ENCODE measurements at places on chromosomes 3 and 15.

DNA sequence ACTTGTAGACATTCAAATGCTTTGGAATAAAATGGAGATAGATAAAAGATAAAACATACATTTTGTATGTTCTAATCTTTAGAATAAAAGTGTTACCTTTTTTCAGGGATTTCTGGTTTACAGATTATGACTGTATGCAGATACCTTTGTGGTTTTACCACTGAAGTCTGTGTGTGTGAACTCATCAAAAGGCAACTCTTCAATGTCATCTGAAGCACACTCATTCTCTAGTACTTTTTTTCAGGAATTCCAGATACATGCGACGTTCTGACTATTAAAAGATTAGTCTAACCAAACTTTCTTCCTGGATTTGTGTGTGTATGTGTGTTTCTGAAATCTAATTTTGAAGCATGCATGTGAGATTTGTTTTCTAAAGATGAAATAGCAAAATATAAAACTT is 188.6 kb downstream of the NLGN1 start:
- no peak for DNase-seq

- DNase-seq: no peak
These were observed 362.5 kb upstream of the ZNF717 start for GRCh38 chr3:76147846-76148245.

DNA sequence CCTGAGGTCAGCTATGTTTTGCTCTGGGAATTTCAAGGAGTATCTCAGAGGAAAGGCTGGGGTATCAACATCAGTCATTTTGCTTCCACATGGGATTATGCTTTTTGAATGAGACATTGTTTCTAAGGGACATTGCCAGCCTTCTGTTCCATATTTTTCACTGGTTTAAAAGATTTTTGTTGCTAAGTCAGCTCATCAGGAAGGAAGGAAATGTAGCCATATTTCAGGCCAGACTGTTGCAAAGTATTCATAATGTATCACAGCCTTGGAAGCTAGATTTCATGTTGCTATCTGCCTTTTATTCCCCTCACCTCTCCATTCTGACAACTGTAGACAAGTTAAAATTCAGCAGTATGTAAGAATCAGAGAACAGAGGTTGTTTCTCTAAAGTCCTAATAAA is 61.0 kb upstream of the CHRM5 start:
- no peak for DNase-seq

DNA sequence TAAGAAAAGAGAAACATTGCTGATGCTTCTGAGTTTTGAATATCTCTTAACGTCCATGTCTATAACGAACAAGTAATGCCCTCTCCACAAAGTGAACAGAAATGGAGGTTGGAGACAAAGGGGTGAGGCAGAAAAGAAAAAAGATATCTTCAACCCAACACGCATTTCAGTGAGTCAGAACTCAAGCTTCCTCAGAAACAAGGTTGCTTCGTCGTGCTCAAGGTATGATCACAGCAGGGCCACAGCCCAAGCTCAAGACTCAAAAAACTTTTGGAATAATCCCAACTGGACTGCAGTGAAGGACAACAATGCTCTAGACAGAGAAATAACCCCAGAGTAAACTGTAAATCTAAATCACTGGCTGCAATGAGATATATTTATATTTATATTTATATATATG is 18.9 kb downstream of the WNT5A start:
- no peak for DNase-seq

GRCh38 chr3:100260081-100260684 is 609 bp upstream of the TBC1D23 start:
- DNase-seq: no peak

- no peak for DNase-seq
These were observed 65.4 kb upstream of the THSD4 start for GRCh38 chr15:71049706-71050422.

GRCh38 chr3:15498431-15499214 is 22.9 kb downstream of the COLQ start:
- no peak for DNase-seq

- no peak for DNase-seq
These were observed 13.2 kb upstream of the CLRN1 start for GRCh38 chr3:150985711-150986110.

GRCh38 chr15:48041454-48041853 is 79.3 kb upstream of the SLC24A5 start:
- no peak for DNase-seq

- DNase-seq: no peak
These were observed 337.3 kb upstream of the ARHGEF26 start for GRCh38 chr3:153783741-153784480.

GRCh38 chr15:39645976-39646257 is 65.0 kb downstream of the THBS1 start:
- no peak for DNase-seq

DNA sequence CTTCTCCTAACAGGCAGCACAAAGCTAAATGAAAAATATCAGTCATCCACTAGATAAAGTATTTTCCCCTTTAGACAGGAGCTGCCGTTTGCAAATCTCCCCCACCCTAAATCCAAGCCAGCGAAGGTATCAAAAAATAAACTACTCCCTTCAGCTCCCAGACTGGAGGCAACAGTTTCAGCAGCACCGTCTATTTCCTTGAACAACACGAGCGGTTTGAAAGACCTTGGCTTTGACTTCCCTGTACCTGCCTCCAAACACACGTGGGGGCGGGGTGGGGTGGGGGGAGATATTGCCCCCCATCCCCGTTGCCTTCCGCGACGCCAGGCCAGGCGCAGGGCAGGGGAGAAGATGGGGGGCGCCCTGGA is 832 bp upstream of the CACNA1D start:
- no peak for DNase-seq

DNA sequence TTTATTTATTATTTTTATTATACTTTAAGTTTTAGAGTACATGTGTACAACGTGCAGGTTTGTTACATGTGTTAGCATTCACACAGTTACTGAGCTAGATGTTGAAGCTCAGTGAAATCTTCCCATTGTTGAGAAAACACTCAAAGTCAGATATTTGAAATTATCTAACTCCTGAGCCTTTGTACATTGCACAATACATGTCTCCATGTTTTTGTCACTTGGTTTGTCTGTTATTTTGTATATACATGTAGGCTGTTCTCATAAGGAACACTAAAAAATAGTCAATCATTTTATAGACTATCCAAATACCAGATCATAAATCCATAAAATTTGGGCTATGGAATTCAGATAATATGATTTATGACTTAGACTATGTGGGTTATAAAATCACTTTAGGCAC is 1126.5 kb downstream of the NSUN3 start:
- DNase-seq: no peak

DNA sequence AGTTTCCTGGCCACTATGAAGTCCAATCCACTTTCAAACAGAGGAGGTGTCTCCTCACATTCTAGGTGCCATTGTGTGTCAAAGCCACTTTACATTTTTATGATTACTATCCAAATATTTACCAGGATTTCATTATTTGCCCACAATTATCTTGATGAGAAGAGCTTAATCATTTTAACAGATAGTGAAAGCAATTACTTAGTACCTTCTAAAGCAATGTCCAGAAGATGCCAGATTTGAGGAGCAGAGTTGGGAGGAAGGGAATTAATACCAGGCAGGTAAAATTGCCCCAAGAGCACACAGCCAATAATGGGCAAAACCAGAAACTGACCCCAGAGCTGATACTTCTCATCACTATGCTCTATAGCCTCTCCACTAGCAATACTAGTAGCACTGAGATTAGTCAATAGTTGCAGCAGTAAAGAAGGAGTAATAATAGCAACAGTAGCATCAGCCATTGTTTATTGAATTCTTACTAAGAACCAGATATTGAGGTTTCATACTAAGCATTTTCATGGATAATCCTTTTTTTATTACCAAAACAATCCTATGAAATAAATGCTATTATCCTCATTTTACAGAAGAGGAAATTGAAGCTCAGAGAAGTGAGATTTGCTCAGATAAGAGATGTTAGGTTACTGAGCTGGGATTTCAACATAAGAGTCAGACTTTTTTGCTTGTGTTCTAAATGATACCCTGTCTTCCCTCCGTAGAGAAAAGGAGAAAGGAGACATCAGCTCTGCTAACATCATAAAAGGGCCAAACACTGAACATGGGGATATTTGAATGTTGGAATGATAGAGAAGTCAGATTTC is 509.3 kb upstream of the CFAP20DC start:
- DNase-seq: no peak

DNA sequence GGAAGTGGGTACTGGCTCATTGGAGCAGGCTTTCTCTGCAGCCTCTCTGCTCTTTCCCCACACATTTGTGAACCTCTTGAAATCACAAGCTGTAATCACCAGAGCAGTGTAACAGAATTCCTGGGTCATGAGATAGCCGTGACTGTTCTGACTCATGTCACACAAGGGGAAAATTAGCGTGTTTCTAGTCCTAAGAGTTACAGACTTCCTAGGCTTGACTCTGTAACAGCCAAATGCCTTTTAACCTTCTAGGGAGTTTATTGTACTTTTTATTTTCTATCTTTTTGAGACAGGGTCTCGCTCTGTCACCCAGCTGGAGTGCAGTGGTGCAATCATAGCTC is 54.7 kb upstream of the TRAK1 start:
- no peak for DNase-seq

DNA sequence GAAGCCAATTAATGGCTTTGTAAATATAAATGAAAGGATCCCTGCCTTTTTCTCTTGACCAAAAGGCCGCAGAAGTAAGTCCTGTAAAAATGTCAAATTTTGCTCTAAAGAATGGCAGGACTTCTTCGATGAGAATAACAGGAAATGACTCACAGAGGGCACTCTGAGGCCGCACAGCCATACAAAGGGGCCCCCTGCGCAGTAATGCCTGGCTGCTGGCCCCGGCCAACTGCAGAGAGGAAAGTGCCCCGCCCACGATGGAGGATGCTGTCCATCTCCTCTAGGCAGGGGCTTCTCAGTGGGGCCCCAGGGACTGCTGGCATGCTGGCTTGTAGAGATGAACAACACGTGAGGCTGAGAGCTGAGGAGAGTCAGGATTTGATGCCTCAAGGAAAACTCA is 18.1 kb upstream of the SCN10A start:
- no peak for DNase-seq

DNA sequence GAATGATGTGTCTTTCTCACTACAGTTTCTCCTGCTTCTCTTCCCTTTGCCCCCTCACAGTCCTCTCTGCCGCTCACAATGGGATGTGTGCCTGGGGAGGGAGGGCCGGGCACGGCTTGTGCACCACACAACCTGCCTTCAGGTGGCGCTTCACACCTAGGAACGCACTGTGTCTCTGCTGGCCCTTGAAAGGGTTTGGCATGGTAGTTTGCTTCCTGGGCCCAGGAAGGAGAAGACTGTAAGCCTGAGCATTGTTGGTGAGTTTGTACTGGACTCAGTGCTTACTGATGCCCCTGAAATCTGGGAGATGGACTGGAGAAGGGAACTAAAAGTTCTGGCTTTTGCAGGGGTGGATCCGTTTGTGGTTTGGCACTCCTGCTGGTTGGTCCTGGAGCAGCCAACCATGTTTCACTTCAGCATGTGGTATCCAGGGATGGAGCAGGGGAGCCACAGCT is 9.2 kb downstream of the ALPK3 start:
- no peak for DNase-seq

- DNase-seq: no peak
These were observed 137.9 kb downstream of the KCNAB1 start for GRCh38 chr3:156258301-156258700.

DNA sequence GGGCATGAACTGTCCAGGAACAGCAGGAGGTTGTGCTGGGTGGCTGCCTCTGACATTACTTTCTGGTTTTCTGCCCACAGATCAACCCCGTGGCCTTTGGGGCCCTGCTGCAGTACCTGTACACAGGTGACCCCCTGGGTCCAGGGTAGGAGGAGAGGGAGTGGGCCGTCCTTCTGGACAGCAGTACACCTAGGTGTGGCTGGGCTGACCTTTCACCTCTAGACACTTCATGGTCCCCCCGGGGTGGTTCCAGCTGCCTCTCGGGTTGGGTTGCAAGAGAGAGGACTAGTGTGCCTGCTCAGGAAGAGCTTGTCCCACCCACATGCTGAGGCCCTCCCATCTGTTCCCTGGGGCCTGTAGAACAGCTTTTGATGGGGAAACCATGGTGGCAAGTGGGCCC is 3.7 kb downstream of the ABTB1 start:
- no peak for DNase-seq

DNA sequence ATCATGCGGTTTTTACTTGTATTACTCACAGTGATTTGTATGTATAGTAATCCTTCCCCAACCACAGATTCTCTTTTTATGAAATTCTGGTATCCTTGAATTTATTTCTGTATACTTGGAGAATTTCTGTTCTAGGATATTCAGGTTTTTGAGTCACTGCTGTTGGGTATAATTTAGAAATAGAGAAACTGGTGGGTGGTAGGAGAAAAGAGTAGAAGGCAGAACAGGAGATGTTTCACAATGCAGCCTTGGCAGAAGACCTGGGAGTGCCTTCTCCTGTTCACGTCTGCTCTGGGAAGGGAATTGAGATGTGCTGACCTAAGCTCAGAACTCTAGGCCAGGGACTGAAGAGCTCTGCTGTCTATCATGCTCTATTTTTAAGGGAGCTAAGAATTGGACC is 193.6 kb downstream of the EPHB1 start:
- no peak for DNase-seq

DNA sequence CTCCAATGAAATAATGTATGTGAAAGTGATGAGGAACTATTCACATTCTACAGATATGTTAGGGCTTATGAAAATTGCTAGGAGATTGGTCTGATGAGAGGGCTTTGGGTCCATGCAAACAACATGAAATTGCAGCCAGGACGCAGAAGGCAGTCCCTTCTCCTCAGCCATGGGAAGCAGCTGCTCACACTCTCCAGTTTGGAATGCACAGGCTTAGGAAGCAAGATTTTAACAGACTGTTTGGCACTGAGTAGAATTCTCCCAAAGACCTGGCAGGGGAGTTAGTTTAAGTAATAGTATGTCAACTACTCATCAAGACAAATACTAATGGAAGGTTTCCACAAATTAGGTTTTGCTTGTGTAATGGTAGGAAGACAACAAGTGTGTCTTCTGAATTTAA is 500.7 kb upstream of the ARRDC4 start:
- no peak for DNase-seq

DNA sequence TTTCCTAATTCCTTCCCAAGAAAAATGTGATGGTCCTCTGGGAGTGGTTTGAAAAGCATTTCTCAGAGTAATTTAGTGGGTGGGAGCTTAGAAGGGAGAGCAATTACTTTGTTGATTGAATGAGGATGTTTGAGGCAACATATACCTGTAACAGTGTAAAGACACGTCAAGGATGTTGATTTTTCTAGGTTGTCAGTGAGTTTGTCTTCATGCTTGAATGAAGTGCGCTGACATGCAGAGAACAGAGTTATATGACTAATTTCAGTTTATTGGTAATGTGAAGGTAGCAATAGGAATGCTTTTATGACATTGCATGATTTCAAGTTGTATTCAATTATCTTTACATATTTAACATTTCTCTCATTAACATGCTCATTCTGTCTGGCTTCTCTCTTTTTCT is 286.9 kb downstream of the NFKBIZ start:
- no peak for DNase-seq

DNA sequence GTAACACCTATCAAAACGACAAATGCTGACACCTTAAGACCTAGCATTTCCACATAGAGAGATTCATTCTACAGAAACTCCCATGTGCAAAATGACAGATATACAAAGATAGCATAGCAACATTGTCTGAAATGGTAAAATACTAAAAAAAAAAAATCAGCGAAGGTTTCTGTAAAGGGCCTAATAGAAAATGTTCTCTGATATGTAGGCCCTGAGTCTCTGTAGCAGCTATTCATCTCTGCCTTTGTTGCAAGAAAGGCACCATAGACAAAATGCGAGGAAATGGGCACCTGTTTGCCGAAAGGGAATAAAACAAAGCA is 631 bp upstream of the MFGE8 start:
- DNase-seq: no peak

- DNase-seq: no peak
These were observed 382.9 kb upstream of the MCTP2 start for GRCh38 chr15:93848490-93848889.

- no peak for DNase-seq
These were observed 192.9 kb downstream of the PLCL2 start for GRCh38 chr3:17077606-17078005.

Data from NCI-H510A (cell line).